NCI-H187 (cell line): ENCODE measurements at places on chromosomes 12 and 14.

DNA sequence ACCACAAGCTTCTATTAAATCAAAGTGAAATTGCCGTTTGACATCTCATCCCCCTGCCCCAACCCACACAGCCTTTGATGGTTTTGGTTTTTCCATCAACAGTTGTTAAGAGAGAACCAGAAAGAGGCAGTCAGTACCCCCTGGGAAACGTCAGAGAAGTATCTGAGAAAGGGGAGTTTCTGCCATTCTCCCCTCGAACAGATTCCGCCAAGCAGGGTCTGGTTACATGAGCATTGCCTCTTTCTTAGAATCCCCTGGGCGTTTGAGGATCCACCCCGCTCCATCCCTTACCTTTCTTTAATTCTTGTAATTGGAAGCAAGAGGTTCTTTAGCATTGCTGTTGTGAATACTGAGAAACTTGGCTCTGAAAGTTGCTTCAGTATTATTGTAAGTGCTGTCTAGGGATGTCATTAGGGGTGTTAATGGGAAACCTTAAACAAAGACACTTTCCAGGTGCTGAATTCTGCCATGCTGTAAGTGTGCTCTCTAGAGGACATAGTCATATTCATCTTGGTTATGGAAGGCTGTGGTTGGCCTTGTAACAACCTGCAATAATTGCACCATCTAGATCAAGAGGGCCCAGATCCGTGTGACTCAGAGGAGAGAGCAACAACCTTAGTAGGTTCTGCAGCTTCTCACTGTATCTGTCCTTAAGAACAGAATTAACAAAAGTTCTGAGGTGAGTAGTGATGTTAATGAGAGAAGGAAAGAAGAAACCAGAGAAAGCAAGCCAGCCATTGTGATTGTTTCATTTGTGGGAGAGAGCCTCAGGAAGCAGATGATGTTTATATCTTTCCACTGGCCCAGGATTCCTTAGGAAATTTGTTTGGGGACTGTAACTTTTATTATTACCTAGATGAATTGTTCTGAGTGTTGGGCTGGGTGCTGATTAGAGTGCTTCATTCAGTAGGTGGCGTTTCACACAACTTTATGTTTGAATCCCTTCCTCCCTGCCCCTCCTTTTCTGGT, 9.0 kb downstream of the TMBIM6 start:
- no peak for DNase-seq

DNA sequence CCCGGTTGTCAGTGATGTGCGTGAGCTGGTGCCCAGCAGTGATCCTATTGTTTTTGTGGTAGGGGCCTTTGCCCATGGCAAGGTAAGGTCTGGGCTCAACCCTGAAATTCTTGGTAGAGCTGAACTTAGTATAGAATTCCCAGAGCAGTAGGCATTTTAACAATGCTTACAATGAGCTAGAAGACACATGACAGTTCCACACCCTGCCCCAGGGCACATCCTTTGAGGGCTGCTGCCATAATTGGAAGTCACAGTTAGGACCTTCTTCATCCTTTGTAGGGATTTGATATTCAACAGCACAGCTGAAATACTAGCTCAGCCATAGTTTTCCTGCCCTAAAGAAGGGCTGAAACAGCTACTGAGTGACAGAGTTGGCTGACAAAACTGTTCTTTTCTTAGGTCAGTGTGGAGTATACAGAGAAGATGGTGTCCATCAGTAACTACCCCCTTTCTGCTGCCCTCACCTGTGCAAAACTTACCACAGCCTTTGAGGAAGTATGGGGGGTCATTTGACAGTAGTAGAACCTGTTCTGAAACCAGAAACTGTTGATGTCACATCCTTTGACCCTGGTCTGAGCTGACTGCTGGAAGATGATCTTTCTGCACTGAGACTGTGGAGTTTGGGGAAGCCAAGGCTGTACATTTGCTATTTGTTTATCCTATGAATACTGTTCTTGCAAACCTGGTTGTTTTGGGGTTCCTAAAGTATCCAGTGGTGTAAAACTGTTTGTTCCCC, 4.8 kb downstream of the EMG1 start:
- no peak for DNase-seq

DNA sequence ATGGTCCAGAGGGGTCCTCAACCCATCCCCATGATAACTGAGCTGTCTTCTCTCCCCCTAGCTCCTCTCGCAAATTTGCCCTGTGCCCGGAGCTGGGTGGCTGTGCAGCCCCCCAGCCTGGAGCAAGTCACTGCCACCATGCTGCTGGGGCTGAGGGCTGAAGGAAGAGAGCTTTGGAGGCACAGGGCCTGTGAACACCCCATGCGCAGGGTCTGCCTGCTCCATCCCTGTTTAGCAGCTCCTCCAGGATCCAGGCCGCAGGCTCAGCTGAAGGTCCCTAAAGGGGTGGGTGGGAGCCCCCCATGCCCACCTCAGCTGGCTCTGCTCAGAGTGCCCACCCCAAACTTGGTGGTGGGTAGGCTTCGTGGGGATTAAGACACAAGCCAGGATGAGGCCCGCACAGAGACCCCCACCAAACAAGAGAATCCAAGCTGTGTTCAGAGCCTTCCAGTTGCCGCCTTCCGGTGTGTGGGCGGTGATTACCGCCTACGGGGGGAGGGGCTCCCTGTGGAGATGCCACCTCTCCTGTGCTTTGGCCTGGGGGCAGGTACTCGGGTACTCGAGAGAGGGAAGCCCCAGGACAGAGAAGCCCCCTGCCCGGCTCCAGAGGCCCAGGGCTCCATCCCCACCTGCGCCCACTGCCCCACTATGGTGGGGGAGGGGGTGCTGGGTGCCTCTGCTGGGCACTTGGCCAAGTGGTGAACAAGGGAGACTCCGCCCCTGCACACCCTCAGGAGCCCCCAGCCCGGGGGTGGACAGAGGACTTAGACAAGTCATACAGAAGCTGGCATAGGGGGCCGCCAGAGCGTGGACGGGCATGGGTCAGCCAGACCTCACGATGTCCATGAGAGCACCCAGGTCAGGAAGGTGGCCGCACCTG, 1.4 kb upstream of the JAG2 start:
- no peak for DNase-seq

GRCh38 chr14:23345987-23346692, 6.5 kb downstream of the SLC22A17 start:
- DNase-seq: no peak

- no peak for DNase-seq
Observed at GRCh38 chr12:62934239-62934798, 631 bp downstream of the PPM1H start.

GRCh38 chr12:79121486-79121885, 256.9 kb downstream of the SYT1 start:
- no peak for DNase-seq

DNA sequence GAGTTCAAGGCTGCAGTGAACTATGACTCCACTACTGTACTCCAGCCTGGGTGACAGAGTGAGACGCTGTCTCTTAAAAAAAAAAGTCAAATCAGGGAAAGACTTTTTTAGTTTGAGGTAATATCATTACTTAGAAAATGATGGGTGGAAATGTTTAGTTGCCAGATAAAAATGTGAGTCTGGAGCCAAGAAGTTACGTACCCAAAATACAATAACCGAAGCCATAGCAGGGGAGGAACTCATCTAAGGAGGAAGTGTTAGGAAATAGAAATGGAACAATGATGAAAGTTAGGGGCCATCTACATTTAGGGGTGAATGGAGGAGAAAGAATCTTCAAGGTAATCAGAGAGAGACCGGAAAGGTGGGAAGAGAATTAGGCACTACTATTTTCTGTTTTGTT, 98.8 kb downstream of the DACT1 start:
- no peak for DNase-seq

DNA sequence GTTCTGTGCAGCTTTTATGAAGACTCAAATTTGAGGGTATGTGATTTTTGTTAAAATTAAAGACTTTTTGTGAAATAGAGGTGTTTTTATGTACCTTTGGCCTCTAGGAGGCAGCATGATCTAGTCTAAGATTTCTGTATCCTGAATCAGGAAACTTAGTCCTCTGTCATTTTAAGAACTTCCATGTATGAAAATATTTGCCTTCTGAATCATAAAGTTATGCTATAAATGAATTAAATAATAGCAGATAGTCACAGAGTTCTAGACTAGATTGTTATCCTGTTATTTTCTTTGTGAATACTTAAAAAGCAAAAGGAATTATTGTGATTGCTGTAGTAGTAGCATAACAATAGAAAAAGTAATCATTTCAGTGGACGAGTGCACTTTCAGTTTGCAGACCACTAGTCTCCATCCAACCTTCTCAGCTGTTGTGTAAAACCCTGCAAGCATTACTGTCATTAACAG, 56.3 kb downstream of the FGD4 start:
- no peak for DNase-seq

DNA sequence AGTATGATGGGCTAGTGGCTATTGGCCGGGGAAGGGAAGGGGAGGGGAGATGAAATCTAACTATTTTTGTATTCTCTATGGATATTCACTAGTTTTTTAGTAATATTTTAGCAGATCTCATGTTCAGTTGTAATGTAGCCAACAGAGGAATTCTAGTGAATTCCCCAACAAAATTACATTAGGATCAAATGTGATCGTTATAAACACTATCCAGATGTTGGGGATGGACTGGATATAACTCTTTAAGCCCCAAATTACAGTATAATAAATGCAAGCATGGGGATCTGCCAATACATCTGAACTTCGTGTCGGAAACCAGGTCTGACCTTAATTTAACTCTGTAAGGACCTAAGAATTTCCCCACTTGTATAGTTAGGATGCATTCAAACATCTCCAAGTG, 21.5 kb downstream of the LLPH start:
- DNase-seq: no peak

- no peak for DNase-seq
Observed at GRCh38 chr12:113314121-113314529, 20.8 kb downstream of the SLC8B1 start.

GRCh38 chr14:48703728-48704467, 882.3 kb downstream of the RPS29 start:
- no peak for DNase-seq

DNA sequence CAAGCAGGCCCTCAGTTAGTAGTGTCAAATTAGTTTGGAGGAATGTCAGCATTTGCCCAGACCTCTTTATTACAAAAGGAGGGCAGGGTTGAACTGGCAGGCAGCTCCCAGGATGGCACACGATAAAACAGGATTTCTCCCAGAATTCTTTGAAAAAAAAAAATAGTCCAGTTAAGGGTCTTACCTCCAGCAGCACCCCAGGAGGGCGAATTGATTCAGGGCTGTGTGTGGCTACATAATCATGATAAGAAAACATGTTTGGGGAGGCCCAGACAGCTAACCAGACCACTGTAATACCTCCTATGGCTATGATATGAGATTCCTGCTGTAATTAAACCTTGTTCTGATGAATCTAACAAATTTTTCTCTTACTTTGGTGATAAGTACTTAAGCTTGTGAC, 38.8 kb upstream of the NT5DC3 start:
- no peak for DNase-seq
